Activated gamma-delta T cell treated with Interleukin-2 at 50 U/mL for 16 hours (primary cell): ENCODE measurements at places on chromosomes 6 and 20.
A peak's percentile ranks its signal among the peaks of the same experiment; 100 is the strongest.

DNA sequence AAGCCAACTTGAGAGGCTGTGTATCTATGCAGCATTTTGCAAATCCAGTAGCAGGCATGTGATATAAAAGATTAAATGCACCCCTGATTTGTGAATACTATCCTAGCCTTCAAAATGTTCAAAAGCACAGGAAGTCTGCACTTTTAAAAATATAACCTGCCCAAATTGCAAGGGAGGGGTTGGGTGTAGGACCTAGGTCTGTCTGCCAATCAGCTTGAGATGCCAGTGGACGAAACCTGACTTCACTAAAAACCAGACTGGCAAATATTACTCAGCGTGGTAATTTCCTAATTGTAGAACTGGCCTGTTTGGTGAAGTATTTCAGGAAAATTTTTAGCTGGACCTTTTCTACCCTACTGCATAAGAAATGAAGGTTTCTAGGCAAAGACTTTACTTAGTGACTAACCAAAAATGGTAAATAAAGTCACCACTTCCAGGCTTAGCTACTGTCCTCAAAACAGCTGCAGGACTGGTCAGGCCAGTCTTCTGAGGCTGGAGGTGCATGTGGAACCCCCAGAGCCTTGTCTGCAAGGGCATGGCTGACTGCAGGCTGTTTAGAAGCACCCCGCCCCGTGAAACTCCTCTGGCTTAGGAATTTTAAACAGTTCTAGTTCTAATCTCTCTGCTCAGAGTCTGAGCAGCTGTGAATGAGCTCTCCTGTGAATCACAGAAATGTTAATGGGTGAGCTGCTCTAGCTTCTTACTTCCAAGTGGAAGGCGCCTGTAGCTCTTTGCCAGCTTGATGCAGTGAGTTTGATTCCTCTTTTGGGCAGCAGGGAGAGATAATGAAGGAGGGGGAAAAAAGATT is 104.4 kb upstream of the ESR1 start:
- no peak for DNase-seq

GRCh38 chr6:1739220-1739619 is 129.5 kb downstream of the FOXC1 start:
- DNase-seq, result no peak

DNA sequence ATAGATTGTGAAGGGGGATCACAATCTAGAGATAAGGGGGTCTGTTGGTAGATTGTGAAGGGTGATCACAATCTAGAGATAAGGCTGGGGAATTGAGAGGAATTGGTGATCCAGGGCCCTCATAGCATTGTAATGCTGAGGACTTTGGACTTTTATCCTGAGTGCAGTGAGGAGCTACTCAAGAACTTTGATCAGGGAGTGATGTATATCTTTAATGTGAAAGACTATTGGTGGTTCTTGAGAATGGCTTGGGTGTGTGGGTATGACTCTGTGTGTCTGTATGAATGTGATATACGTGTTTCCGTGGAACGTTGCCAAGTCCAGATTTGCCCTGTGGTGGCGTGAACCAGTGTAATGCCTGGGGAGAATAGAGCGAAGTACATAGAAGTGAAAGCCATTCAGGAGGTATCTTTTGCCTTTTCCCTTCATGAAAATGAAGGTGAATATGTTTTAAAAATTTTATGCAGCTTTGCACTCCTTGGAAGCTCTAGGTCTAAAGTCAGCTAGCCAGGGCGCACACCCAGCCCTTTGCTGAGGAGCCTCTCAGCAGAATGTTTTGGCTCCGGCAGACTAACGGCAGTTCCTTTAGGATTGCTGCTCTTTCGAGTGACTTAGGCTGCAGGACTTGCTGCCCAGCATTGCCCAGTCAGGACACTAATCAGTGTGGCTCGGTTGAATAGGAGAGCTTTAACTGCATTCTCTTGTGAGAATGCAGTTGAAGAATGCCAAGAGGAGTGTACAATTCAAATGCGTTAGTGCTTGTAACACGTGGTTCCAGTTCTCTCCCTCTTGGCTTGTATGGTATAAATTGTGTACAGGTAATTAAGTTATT is 3.5 kb downstream of the ZFAND3 start:
- DNase-seq, result no peak

DNA sequence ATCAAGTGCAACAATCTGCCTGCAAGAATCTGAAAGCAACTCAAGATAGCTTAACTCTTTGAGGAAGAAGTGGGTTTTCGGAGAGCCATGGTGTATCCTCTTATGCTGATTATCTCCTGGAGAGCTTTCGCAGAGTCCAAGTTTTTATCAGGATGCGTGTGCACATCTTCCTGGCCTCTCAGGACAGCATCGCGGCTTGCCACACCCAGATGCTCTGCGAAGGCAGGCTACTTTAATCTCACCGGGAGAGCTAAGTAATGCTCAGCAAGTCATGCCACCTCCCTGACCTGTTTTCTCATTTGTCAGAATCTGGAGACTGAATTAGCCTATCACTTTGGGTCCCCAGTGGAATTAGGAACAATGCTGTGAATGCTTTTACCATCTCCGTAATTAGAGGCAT is 52.9 kb downstream of the TTI1 start:
- no peak for DNase-seq

GRCh38 chr6:107614828-107615227 is 124.9 kb downstream of the SOBP start:
- no peak for DNase-seq

GRCh38 chr6:116924245-116924644 is 47.2 kb downstream of the RFX6 start:
- DNase-seq, result no peak

GRCh38 chr6:170227521-170227983 is 63.3 kb downstream of the DLL1 start:
- no peak for DNase-seq

- DNase-seq, result no peak
Observed at GRCh38 chr6:73985891-73986290, 289.9 kb downstream of the CD109 start.

GRCh38 chr6:107106165-107106564 is 9.2 kb downstream of the BEND3 start:
- DNase-seq, result no peak

GRCh38 chr20:25470045-25470444 is 62.6 kb downstream of the GINS1 start:
- no peak for DNase-seq

DNA sequence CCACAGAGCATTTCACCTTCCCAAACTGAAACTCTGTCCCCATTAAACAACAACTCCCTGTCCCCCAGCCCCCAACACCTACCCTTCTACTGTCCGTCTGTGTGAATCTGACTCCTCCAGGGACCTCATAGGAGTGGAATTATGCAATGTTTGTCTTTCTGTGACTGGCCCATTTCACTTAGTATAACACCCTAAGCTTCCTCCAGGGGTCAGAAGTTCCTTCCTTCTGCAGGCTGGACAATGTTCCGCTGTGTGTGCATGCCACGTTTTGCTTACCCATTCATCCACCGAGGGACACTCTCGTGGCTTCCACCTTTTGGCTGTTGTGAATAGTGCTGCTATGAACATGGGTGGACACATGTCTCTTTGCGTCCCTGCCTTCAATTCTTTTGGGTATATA is 37.6 kb upstream of the MPC1 start:
- no peak for DNase-seq

- no peak for DNase-seq
Observed at GRCh38 chr6:150654608-150655007, 54.9 kb downstream of the PLEKHG1 start.

DNA sequence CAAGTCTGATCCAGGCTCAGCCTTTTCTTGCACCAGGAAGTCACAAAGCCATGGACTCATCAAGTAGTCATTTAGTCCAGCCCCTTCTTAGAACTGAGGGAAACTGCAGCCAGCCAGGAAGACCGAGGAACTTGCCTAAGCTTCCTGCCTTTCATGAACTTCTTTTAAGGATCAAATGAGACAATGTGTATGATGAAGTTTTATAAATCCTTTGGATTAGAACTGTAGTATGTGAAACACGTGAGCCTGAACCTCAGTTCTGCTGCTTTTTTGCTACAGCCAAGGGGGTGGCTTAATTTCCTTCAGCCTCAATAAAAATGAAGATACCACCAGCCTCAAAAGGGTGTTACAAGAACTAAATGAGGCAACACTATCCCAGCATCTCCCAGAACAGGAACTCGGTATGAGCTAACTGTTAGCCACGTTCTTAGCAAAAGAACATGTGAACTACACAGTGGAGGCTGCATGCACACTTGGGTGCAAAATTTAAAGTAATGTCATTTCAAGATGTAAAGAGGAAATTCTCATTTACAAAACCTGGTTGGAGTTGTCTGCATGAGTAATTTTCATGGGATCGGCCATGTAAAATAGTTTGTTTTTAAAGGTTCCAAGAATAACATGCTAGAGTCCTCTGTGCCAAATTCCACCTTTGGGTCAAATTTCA is 76.0 kb upstream of the TBC1D7 start:
- no peak for DNase-seq

- DNase-seq, result peak; percentile 23
Observed at GRCh38 chr6:125301435-125302391, at the start of gene HDDC2. HDDC2 (minus strand) TSS chr6:125301967; CDS start chr6:125301932, 35 bp downstream.

GRCh38 chr20:63505281-63505680 is 6.4 kb upstream of the EEF1A2 start:
- no peak for DNase-seq

DNA sequence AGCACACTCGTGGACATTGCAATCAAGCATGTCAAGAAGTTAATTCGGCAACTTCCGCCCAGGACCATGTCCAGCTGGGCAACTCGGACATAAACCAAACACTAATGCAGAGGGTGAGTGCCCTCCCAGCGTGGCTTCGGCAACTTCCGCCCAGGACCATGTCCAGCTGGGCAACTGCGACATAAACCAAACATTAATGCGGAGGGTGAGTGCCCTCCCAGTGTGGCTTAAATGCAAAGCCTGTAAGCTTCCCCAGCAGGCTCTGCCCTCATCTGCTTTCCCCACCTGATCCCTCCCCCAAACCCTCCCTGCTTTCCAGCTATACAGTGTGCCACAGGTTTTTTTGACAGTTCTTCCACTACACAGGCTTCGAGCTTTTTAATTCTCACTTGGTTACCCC is 143.4 kb downstream of the PXDC1 start:
- DNase-seq, result no peak

DNA sequence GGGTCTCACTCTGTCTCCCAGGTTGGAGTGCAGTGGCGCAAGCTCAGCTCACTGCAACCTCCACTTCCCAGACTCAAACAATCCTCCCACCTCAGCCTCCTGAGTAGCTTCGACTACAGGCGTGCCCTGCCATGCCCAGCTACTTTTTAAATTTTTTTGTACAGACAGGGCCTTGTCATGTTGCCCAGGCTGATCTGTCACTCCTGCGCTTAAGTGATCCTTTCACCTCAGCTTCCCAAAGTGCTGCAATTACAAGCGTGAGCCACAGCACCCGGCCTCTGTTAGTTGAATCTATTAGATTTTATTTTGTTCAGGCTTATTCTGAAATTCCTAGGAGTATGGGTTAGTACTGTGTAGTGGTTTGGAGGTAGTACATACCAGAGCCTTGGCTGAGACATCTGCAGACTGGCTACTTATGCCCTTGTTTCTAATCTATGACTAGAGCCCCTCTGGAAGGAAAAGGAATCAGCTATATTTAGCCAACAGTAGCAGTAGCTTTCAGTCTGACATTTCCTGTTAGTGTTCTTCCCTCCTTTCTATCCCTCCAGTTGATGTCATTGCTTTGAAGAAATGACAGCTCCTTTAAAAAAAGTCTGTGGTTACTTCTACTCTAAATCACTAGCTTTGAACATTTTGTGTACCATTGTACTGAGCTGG is 74.4 kb downstream of the ITCH start:
- no peak for DNase-seq

GRCh38 chr20:58626051-58626450 is 25.0 kb upstream of the STX16 start:
- no peak for DNase-seq

DNA sequence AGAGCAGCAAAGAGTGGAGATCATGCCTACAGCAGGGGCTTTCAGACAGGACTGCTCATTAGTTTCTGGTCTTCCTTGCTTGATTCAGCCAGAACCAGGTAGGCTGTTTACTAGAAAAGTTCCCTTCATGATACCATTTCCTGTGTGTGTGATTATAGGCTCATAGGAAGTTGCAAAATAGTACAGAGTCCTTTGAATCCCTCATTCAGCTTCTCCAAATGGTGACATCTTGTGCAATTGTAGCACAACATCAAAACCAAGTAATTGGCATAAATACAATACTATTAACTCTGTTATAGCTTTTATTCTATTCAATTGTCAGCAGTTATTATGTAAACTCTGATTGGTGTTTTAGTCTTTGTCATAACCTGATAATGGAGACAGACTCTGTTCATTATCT is 347.3 kb upstream of the CDH4 start:
- no peak for DNase-seq

DNA sequence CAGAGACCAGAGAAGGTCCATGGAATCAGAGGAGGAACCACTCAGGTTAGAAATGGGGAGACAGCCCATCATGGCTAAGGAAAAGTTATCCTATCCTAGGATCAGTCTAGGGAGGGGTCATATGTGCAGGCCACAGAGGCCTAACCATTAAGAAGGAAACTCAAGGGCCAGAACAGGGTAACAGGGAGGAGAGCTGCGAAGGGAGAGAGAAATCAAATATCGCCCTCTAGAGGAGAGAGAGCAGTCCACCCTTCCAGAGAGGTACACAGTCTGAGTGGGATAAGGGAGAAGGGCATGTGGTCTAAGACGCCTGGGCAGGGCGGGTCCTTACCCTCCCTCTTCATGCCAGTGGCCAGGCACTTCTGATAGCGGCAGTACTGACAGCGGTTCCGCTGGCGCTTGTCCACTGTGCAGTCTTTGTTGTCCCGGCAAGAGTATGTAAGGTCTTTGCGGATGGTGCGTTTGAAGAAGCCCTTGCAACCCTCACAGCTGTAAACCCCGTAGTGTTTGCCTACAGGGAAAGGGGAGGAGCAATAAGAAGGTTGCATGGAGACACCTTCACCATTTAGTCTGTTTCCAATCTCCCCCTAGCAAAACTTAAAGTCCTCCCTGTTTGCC is 2.9 kb downstream of the RXRB start:
- peak; percentile 20 for DNase-seq

DNA sequence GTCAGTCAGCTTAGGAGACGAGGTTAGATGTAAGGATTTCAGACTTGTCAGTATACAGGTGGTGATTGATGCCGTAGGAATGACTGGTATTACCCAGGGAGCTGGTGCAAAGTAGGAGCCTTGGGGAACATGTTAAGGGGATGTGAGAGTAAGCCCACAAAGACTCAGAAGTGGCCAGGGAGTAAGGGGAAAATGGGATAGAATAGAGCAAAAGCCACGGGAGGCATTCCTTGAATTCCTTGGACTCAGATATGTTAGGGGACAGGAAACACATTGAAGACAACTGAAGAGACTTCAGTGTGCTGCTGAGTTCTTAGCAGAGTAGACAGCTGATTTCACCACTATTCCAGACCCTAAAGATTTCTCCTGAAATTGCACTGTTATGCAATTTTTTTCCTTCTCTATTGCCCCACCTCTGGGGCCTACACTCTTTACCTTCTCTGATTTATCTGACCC is 1.2 kb upstream of the ACAT2 start:
- no peak for DNase-seq

GRCh38 chr6:147752689-147753403 is 244.4 kb downstream of the SAMD5 start:
- no peak for DNase-seq

GRCh38 chr6:80477591-80477990 is 371.1 kb downstream of the BCKDHB start:
- no peak for DNase-seq

GRCh38 chr20:7347409-7347808 is 579.9 kb downstream of the BMP2 start:
- DNase-seq, result no peak
